ENCODE measurements at places on chromosomes 11 and 22. TPM values are rescaled to one million over a fixed set of nuclear protein-coding genes. Genes with fewer than 3 reads are reported as not detected.

Gene NLRX1
- 2.0 TPM for total RNA-seq

Gene SCGB2A2
- not detected for total RNA-seq

Gene TIMM8B
- 51.0 TPM for total RNA-seq

Gene OR8J3
- not detected for total RNA-seq

Gene TMEM225
- total RNA-seq, result not detected

Gene PIK3IP1
- total RNA-seq, result 20.8 TPM

Gene TYR
- not detected for total RNA-seq
